Activated T-cell treated with anti-CD3 and anti-CD28 coated beads, Interleukin-2, amount 50 U/mL, for 1 hour (primary cell): ENCODE measurements at places on chromosomes 2 and 18.
A peak's percentile ranks its signal among the peaks of the same experiment; 100 is the strongest.

DNA sequence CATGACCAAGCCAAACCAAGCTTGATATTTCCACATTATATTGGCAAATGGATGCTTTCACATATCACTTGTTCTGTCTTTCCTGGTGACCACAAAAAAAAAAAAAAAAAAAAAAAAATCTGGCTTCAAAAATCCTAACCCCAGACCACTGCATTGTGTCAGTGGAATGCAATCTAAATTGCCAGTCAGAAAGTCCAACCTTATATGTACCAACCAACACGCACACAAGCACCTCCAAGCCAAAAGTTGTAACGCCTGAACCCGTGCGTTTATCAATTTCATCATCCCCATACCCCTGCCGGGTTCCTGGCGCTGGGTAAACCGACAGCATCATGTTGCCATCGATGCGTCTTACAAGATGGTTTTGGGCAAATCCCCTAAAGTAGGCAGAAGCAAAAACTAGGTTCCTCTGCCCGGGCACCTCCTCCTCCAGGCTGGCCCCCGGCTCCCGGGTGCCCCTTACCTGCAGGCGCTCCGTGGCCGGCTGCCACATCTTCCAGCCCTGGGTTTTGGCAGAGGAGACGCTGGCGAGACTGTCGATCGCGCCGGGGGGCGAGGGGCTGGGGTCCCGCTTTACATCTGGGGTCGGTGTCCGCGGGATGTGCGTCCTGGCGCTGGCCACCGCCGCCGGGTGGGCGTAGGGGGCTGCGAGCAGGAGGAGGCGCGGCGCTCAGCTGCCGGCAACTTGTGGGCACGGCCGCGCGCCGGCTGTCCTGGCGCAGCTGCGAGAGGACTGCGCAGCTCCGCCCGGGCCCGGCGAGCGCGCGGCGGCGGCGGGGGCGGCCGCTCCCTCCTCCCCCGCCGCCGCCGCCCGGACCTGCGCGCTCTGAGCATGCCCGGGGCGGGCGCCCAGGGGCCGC is at the start of gene PID1:
Gene PID1 (minus strand): TSS at position 737 of the 860 bp plus-strand sequence. CDS start 244 bp downstream, at position 493.
- no peak for DNase-seq

GRCh38 chr2:157264099-157264498 is 6.6 kb downstream of the GALNT5 start:
- DNase-seq: no peak

GRCh38 chr18:3246635-3247239 is 864 bp upstream of the MYL12A start:
- DNase-seq: peak; percentile 36

DNA sequence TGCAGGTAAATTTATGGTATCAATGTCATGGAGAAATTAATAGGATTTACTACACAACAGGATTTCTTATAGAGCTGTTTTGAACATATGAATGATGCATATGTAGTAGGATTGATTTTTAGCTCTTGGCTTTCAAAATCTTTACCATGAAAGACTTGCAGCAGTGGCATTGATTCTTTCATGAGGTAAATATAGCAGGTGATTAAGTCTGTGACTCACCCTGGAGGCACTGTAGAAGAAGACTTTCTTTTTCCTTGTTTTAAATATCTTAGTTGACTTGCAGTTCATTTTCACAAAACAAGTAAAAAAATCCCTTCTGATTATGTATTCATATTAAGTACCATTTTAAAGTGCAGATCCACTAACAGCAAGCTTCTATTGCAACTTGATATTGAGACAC is 463.0 kb downstream of the FBXO15 start:
- DNase-seq: no peak

GRCh38 chr2:188984065-188984491 is 9.9 kb downstream of the COL3A1 start:
- DNase-seq: no peak

DNA sequence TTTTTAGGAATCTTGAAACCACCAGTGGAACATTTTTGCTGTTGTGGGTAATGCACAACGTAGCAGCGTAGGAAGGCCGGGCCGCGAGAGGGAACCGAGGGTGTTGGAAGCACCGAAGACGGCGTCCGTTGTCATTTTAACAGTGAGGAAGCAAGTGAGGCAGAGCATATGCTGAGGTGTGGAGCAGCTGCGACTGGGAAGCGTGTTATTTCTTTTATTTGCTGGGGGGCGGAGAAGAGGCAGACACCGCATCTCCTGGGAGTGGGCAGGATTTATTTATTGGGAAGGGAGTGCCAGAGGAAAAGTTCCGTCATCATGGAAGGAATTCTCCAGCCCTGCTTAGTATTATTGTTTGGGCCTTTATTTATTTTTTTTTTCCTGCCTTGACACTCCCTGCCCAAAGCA is 232.8 kb downstream of the KLHL29 start:
- no peak for DNase-seq

- no peak for DNase-seq
Measured at GRCh38 chr2:71919708-71920107, 228.0 kb downstream of the CYP26B1 start.

- DNase-seq: no peak
Measured at GRCh38 chr18:7579176-7579917, 12.2 kb downstream of the PTPRM start.

DNA sequence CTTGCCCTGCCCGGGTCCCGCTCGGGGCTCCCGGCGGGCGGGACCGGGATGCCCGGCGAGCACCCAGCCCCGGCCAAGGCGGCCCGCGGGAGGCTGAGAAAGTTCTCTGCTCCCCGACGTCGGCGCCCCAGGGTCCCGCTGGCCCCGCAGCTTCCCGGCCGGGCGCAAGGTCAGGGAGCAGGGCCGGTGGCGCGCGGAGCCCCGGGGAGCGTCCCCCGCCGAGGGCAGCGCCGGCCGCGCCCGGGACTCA is 331 bp downstream of the SERPINE2 start:
- DNase-seq: no peak

GRCh38 chr2:135650721-135651120 is 90.9 kb upstream of the UBXN4 start:
- DNase-seq: no peak

GRCh38 chr18:37238282-37239108 is 327.1 kb downstream of the CELF4 start:
- DNase-seq: no peak

DNA sequence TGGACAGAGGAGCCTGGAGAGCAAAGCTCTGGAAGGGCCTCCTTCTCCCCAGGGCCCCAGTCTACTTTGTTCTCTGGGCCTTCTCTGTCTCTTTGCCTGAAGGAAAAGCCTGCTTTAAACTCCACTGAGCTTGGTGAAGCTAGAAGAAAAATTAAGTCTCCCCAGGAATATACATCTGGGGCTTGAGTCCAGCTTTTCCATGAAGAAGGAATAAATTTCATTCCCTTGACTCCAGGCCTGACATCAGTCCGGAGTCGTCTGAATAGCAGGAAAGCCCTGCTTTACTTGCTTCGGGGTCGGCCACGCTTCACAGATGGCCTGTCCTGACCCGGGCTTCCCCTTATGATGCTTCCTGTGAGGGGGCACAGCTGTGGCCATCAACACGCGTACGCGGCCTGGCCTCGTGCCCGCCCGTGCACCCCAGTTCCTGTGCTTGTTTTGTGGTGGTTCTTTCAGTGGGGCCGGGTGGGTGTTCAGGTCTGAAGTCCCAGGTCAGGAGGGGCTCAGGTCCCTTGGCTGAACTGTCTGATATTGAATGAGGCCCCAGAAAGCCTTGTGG is 73.6 kb downstream of the ACOXL start:
- no peak for DNase-seq
